ENCODE measurements at places on chromosomes 11 and 22.
A peak's percentile ranks its signal among the peaks of the same experiment; 100 is the strongest.

DNA sequence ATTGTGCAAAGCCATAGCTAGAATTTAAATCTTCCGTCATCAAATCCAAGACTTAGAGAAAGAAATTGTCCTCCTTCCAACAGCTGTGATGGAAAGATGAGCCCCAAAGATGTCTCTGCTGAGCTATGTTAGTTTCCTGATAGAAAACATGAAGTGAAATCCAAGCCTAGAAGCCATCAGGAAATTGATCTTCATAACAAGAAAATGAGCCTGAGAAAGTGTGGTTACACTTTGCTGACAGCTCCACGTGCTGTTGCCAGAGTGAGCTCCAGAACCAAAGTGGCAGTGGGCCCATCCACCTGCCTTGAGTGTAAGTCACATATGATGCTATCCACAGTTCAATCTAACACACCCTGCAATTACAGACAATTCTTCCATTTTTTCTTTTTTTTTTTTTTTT is 58.0 kb upstream of the UBASH3B start:
- DNase-seq = no peak

GRCh38 chr11:1221848-1222311 is 986 bp upstream of the MUC5B start:
- no peak for DNase-seq

- peak; percentile 55 for DNase-seq
Measured at GRCh38 chr11:80297858-80298632, 857.2 kb upstream of the TENM4 start.

GRCh38 chr11:22203281-22203680 is 10.4 kb downstream of the ANO5 start:
- no peak for DNase-seq
